ENCODE measurements at places on chromosomes 2 and 18.

DNA sequence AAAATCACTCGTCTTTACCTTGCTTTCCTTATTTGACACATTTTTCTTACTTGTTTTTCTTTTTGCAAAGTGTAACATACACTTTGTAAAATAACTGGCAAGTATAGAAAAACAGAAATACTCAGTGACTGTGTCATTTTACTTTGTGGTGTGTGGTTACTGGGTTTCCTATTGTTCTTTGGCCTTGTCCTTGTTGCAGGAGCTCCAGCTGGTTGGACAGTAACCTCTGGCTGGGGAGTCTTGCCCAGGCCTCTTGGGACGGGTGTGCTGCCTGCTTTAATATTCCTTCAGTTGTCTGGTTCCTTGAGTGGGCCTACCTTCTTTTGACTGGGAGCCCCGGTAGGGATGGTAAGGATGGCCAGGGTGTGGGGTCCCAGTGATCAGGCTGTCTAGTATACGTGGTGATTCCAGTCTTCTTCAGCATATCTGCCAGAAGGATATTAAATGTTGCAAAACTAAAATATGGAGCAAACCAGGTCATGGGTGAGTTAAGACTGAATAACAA is 53.8 kb downstream of the RNF144A start:
- DNase-seq: no peak

- DNase-seq: no peak
Observed at GRCh38 chr2:170917957-170918356, 11.1 kb upstream of the GORASP2 start.

DNA sequence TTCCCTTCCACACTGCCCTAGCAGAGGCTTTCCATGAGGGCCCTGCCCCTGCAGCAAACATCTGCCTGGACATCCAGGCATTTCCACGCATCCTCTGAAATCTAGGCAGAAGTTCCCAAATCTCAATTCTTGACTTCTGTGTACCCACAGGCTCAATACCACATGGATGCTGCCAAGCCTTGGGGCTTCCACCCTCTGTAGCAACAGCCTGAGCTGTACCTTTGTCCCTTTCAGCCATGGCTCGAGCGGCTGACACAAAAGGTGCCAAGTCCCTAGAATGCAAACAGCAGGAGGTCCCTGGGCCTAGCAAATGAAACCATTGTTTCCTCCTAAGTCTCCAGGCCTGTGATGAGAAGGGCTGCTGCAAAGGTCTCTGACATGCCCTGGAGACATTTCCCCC is 744.5 kb upstream of the LINC00305 start:
- no peak for DNase-seq

- DNase-seq: no peak
Observed at GRCh38 chr2:239440511-239440959, 39.7 kb upstream of the HDAC4 start.

GRCh38 chr2:223734346-223734745 is 103.0 kb downstream of the AP1S3 start:
- DNase-seq: no peak

GRCh38 chr2:127996160-127996559 is 31.7 kb downstream of the SAP130 start:
- no peak for DNase-seq

GRCh38 chr2:223052548-223053483 is 826 bp downstream of the KCNE4 start:
- no peak for DNase-seq

DNA sequence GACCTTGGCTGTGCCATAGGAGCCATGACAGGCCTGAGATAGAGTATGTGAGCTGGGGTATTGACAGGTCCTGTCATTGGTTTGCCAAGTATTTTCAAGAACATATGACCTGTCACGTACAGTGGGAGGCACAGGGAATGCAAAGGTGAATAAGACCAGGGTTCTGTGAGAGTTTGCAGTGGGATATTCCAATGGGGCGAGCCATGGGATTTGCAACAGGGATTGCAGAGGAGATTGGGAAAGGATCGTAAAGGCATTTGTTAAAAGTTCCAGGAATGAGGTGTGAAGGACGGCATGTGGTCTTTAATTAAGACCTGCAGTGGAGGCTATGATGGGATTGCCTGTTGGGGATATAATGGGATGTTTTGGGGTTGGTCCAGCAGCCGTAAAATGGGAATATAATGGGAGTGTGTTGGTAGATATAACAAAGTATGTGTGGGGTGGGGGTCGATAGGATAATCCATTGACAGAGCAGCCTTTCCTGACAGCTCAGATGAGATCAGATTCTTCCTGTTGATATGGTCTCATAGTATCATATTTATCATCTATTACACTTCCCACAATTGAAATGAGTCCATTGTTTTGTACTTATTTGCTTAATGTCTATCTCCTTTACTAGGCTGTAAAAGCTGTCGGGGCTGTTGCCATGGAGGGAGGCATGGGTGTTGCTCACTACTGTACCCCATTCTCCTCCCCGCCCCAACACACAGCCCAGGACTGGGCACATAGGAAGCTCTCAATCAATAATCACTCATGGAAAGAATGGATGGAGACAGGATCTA is 38.1 kb downstream of the PKDCC start:
- no peak for DNase-seq

DNA sequence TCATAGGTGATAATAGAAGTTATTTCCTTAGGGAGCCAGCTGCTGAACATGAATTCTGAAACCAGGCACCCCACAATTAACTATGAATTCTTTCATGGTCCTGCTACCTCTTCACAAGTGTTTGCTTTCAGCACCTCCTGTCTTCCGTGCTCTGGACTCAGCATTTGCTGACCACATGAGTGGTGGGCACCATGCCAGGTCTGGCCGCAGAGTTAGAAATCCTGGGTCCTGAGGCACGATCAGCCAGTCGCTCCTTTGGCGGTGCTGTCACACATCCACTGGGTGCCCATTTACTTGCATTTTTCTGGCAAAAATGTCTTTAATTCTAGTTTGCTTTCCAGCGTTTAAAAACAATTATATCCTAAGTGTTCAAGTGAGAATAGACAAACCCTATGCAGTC is 196.4 kb upstream of the PXDN start:
- no peak for DNase-seq

DNA sequence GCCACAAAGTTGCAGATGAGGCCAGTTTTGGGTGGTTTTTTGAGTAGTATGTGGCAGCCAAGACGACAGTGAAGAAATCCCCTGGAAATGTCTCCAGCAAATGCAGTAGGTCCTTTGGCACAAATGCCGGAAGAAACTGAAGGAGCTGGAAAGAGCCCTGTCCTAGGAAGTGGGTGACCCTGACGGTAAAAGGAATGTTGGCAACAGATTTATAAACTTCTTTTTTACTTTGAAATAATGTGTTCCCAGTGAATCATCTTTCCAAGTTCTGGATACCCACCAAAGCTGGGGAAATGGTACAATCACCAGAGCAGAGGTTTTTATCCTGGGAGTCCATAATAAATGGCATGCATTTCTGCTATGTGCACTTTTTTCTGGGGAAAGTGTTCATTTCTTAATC is 112.9 kb downstream of the CSRNP3 start:
- no peak for DNase-seq

GRCh38 chr2:118834440-118834810 is 13.0 kb downstream of the EN1 start:
- no peak for DNase-seq

DNA sequence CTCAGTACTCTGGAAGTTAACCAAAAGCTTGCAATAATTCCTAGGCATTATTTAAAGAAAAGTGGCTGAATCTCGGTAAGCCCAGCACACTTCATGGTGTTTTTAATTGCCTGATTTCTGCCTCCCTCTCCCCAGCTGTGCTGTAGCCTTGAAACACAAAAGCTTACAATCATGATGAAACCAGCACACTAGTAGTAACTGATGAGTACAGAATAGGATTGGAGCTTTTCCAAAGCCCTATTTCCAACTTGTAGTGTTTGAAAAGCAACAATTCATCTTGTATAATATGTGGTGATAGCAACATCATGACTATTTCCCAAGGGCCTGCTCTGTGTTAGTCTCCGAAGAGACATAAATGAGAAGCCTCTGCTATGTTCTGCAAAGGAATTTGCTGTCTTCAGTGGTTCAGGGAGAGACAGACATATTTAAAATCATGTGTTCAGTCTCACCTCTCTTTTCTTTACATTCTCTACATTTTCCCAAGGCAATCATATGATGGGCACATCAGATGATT is 1015.0 kb downstream of the BCL11A start:
- no peak for DNase-seq

- DNase-seq: no peak
Observed at GRCh38 chr18:11572201-11572600, 37.2 kb upstream of the SLC35G4 start.

GRCh38 chr2:38470115-38470514 is 93.0 kb upstream of the ATL2 start:
- DNase-seq: no peak

DNA sequence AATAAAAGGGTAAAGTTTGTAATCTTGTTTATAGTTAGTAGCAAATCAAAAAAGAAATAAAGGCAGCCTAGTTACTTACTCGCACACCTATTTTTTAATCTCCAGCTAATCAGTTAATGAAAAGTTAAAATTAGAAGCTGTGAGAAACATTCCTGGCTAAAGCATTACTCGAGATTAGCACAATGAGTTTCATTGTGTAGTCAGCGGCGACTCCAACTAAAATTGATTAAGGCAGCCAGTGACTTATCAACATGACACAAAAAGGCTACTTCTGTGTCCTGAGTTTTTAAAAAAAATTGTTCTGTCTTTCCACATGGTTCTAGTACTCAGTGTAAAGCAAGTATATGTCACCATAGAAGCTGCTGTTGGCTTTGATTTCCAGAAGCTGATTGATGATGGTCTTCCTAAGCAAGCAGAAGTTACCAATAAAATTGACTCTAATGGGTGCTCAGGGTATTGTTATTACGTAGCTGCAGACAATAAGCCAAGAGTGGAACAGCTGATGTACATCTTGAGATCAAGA is 159.2 kb downstream of the CPS1 start:
- DNase-seq: no peak

DNA sequence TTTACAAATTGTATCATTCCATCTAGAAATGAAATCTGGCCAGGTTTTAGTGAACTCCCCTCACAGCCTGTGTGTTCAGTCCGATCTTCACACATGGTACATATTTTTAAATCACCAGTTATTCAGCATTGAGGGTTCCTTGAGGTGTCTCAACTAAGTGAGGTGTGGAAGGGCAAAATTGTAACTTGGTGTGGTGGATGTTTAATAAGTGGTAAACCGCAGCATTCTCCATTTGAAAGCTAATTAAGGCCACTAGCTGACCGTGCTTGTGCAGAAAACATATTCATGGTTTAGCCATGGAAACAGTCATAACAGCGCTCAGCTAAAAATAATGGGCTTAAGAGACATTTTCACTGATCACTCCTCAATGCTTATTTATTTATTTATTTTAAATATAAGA is 786.2 kb upstream of the FANCL start:
- DNase-seq: no peak

DNA sequence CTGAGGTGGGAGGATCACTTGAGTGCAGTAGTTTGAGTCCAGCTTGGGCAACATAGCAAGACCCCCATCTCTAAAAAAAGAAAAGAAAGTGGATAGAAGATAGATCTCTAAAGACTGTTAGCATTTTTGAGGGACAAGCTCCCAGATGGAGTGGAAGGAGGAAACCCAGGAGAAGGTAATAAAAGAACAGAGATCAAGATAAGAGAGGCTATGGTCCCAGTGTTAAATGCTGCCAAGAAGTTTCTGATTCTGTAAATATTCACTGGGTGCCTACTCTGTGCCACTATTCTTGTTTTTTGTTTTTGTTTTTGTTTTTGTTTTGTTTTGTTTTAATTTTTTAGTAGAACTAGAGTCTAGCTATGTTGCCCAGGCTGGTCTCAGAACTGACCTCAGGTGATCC is 26.2 kb downstream of the FZD5 start:
- DNase-seq: no peak

- no peak for DNase-seq
Observed at GRCh38 chr18:62347089-62347506, 22.0 kb downstream of the TNFRSF11A start.

- DNase-seq: no peak
Observed at GRCh38 chr2:37975808-37976207, 50.7 kb downstream of the RMDN2 start.

- no peak for DNase-seq
Observed at GRCh38 chr2:15665067-15665942, 73.6 kb downstream of the DDX1 start.

DNA sequence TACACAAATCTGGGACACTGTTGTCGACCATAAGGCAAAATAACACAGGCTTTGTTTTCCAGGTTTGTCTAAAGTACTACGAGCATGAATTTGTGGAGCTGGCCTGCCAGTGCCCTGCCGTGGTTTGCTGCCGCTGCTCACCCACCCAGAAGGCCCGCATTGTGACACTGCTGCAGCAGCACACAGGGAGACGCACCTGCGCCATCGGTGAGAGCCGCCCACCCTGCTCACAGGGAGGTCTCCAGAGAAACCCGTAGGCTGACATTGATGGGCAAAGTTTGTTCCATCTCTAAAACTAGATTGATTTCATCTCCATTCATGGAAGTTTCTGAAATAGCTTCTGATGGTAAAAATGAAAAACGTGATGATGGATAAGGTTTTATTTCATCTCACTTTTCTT is 50.4 kb upstream of the NFATC1 start:
- DNase-seq: no peak

DNA sequence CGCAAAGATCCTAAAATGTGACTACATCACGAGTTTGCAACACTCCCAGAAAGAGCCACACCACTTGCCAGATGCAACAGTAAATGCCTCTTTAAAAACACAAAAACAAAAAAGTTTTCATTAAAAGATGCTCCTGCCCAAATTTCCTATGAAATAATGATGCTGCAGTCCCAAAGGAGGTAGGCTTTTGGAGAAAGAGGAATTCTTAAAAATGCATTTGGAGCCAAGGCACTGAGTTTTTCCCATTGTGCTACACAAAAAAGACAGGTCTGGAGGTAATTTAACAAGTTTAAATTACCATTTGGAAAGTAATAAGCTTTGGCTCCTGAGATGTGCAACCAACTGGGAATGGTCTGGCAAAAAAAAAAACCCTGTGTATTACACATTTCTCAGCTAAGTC is 145.0 kb downstream of the PID1 start:
- DNase-seq: no peak

- no peak for DNase-seq
Observed at GRCh38 chr2:112683550-112684414, 37.0 kb upstream of the NT5DC4 start.

GRCh38 chr2:215882689-215883088 is 130.7 kb downstream of the MREG start:
- DNase-seq: no peak

- no peak for DNase-seq
Observed at GRCh38 chr2:85325466-85325811, 2.4 kb downstream of the TGOLN2 start.

DNA sequence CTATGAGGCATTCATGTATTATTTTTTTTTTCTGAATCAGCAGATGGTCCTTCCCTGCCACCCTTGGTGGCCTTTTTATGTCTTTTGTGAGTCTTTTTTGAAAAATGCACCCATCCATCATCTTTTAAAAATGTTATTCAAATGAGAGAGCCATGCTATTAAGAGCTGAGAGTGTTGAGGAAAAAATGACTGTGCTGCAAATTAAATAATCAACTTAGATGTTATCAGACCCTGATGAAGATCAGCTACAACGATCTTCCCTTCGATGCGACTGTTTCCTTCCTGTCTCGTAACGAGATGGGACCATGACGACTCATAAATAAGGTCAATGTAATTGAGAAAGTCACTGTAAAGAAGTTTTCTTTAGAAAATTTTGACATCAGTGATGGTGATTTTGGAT is 44.4 kb downstream of the TRIB2 start:
- no peak for DNase-seq

- no peak for DNase-seq
Observed at GRCh38 chr2:179224361-179224760, 40.3 kb downstream of the SESTD1 start.
